ENCODE measurements at places on chromosomes 4 and X.
A peak's percentile ranks its signal among the peaks of the same experiment; 100 is the strongest.

GRCh38 chr4:25123236-25123635, 37.0 kb downstream of the SEPSECS start:
- DNase-seq, result no peak

GRCh38 chr4:47531241-47531953, 46.3 kb downstream of the ATP10D start:
- peak; percentile 12 for DNase-seq

DNA sequence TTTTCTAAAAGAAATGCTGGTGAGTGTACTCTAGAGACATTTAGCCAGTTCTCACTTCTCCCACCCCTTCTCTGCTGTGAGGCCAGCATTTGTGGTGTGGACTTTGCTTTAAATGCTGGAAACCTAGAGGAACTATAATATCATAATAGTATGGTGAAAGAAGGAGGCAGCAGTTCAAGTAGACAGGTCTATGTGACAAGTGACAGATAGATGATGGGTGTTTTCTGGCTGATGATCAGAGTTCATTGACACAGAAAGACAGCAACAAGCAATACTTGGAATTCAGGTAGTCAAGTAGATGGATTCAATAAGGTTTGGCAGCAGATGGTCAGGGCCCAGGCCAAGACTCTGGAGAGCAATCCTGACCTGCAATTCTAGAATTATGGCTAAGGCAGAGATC, 317.5 kb downstream of the PCDH7 start:
- no peak for DNase-seq

- DNase-seq, result no peak
These were observed 100.5 kb downstream of the MFAP3L start for GRCh38 chr4:169925678-169926077.

- no peak for DNase-seq
These were observed 5.6 kb upstream of the TXK start for GRCh38 chr4:48139691-48140090.

DNA sequence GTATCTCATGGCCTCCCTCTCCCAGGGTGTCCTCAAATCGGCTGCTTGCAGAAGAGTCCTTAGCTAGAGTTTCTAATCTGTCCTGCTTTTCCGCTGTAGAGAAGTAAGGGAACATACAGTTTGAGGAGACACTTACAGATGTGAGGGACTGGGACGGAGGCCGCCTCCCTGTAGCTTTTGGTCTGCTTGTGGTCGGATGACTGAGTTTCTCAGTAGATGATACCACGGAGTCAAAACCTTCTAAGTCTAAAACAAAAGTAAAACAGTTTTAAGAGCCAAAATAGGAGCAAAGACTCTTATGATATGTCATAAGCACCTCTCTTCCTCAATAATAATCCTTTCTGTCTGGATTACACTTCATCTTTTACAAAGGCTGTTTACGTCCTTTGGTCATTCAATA, 34.5 kb upstream of the MAP3K15 start:
- DNase-seq, result no peak

DNA sequence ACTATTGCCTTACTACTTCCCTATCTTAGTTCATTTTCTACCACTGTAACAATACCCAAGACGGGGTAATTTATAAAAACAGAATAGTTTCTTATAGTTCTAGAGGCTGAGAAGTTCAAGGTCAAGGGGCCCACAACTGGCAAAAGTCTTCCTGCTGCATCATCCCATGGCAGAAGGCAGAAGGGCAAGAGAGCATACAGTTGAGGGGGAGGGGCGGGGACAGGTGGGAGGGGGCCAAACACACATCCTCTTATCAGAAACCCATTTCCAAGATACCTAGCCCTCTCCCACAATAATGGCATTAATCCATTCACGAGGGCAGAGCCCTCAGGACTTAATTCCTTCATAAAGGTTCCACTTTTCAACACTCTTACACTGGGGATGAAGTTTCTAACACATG, 690.2 kb downstream of the ADGRL3 start:
- no peak for DNase-seq

DNA sequence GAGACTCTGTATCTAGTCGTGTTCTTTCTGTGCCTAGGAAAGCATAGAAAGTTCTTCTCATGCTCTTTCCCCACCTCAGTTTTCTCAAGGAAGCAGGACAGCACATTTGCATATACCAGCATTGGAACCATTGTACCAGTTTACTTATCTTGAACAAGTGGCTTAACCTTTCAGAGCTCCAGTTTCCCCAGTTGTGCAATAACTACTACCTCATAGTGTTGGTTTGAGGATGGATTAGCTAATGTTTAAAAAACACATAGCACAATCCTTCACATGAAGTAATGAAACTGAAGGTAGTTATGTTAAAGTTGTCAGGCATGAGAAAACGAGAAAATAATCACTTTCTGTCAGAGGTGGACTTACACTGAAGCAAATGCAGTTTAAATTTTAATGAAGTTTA, 92.2 kb upstream of the H2AZ1 start:
- no peak for DNase-seq

GRCh38 chrX:140507982-140508305, 3.1 kb upstream of the SOX3 start:
- DNase-seq, result no peak

GRCh38 chr4:148077581-148077980, 345.7 kb downstream of the ARHGAP10 start:
- no peak for DNase-seq

DNA sequence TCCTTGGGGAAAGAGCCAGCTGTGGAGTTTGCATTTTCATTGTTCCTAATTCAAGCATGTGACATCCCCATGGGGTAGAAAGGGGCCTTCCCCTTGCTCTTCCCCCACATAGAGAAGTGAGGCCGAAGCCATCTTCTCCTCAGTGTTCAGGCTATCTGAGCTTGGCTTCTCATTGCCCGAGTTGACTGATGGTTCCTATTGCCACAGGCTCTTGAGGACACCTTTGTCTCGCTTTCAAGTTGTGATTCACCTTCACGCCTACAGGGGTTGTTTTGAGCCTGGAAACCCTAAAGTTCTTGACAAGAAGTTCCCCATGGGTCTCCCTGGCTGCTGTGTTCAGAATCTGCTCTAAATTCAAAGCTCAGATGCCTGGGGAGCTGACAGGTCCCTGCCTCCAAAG, 25.0 kb downstream of the CCNQ start:
- DNase-seq, result no peak

DNA sequence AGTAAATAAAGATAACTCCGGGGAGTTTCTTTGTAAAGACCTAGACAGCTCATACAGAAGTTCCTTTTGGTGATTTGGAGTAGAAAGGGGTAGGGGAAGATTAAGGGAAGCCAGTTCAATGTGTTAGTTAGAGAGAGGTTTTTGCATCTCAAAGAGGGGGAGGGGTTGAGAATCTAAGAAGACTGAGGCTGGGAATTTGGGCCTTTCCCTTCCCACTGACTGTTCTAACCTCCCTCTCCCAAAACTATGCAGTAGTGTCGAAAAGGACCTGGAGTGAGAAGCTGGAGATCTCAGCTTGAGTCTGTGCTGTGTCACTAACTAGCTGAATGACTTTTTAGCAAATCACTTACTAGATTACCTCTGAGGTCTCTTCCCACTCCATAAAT, 55.7 kb upstream of the CCDC160 start:
- DNase-seq, result no peak

DNA sequence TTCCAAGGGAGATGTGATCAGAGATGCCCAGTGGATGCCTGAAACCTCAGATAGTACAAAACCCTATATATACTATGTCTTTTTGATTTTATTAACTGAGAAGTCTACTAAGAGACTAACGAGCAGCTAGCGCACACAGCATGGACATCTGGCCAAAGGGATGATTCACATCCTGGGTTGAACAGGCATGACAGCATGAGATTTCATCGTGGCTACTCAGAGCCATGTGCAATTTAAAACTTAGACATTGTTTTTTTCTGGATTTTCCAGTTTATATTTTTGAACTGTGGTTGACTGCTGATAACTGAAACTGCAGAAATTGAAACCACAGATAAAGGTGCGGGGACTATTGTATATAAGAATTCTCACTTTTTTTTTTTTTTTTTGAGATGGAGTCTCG, 2252.9 kb upstream of the AGA start:
- DNase-seq, result no peak

DNA sequence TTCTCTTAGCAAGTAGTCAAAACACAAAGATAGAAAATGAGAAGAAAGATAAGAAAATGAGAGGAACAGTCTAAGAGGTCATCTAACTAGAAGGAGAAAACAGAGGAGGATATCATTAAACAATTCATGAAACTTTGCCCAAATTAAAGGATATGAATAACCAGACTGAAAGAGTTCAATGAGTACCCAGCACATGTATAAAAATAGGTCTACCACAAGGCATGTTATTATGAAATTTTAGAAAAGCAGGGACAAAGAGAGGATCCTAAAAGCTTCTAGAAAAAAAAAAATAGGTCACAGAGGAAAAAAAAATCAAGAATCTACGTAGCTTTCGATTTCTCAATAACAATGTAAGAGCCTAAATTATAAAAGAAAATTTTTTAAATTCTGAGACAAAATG, 118.5 kb downstream of the WDFY3 start:
- no peak for DNase-seq

GRCh38 chr4:168486912-168487281, 6.6 kb upstream of the DDX60L start:
- DNase-seq, result no peak

GRCh38 chr4:147786031-147786430, 54.1 kb downstream of the ARHGAP10 start:
- no peak for DNase-seq

DNA sequence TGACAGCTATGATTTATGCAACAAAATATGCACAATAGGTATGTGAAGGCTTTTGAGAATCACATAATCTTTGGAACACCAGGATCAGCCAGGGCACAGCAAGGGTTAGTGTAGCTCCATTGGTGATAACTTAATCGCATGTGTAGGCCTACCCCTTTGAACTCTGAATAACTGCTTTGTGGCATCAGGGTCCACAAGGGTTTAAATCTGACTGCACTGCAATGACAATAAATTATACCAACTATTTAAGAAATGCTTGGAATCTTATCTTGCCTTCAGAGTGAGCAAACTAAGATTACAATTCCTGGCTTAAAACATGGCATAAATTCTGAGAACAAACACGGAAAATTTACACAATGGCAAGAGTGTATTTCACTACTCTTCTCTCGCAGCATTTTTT, 245.8 kb downstream of the FBXO8 start:
- DNase-seq, result no peak

DNA sequence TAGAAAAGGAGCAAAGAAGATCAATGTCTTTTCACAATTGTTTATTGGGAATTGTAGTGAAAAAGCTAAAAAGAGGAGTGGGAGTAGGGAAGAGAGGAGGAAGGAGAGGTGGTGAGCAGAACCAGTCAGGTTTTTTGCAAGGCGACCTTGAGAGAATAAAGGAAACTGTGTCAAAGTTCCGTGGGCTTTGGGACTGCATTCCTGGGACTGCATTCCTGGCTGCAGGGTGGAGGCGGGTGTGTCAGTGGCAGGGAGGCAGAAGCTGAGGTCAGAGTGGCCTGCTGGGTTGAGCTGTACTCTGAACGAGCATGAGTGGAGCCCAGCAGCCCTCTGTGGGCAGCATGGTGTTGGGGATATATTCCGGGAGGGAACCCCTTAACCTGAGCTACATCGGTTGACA, 66.8 kb upstream of the UCP1 start:
- no peak for DNase-seq

- no peak for DNase-seq
These were observed 40.0 kb upstream of the IRF2 start for GRCh38 chr4:184514121-184514988.

- no peak for DNase-seq
These were observed 902.6 kb downstream of the C4orf33 start for GRCh38 chr4:129998436-129999150.

- DNase-seq, result no peak
These were observed 382.7 kb downstream of the UNC5C start for GRCh38 chr4:95165926-95166524.

- no peak for DNase-seq
These were observed 28.7 kb downstream of the DIAPH2 start for GRCh38 chrX:96713303-96713702.

- DNase-seq, result no peak
These were observed 412.3 kb downstream of the GALNTL6 start for GRCh38 chr4:172225457-172225856.

DNA sequence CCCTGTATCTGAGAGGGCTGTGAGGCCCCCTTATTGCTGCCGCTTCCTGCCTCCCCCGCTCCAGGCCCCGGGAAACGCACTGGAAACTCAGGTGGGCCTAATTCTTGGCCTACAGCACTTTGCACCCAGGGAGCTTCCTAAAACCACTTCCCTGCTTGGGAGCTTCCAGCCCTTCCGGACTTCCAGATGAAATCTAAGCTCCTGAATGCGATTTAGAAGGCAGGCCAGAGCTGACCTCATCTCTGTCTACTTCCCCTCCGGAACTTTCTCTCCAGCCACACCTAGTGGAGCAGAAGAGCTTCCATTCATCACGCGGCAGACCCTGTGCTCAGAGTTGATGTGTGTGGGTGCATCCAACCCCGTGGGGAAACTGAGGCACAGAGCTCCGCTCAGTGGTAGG, 84.2 kb downstream of the SORCS2 start:
- DNase-seq, result no peak

- DNase-seq, result no peak
These were observed 30.4 kb downstream of the FAM13A start for GRCh38 chr4:89026542-89026941.

GRCh38 chr4:1592709-1593417, 91.2 kb downstream of the FAM53A start:
- no peak for DNase-seq

DNA sequence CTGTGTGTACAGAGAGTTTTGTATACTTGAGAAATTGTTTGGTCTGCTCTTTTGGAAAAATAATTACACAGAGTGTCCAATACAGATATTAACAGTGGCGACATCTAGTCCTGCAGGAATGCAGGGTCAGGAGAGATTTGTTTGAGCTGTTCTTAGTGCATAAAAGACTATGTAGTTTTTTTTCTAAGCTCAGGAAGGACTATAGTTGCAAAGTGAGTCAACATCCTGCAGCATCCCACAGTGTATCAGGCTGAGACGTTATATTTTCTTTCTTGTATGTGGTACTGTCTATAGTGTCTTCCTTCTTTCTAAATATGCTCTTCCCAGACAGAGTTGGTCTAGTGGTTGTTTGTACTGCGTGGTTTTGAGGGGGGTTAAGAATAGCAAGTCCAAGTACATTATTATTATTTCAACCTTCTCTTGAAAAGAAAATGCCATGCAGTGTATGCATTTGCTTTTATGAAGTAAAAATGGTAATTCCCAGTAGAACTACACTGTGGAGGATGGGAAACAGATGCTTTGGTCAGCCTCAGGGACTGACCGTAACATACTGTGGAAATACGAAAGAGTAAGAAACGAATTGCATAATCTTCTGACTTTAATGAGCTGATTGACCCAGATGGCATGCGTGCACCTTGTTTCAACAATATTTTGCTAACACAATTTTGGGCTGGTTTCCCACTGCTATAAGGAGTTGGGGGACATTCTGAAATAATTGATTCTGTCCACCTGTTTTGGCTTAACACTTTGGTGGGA, 67.4 kb downstream of the DMP1 start:
- DNase-seq, result no peak

DNA sequence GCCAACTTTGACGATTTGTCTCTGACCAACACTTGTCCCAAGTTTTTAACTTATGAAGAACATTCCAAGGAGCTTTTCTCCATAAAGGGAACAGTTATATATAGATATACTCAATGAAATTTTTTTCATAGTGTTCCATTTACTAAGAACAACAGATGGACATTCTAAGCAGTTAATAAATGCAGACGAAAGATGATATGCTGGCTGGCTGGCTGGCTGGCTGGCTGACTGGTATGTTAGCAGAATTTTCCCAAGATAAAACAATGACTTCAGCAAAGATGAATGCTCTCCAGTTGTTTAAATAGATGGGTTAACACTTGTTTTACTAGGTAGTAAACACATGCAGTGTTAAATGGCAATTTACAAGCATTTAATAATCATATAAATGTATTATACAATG, 62.2 kb downstream of the SPANXN3 start:
- no peak for DNase-seq

Measured in stimulated activated CD8-positive, alpha-beta memory T cell treated with anti-CD3 and anti-CD28 coated beads, Interleukin-15, amount 100 ng/mL, for 1 hour (primary cell).